ENCODE measurements at places on chromosomes 12 and 14.

DNA sequence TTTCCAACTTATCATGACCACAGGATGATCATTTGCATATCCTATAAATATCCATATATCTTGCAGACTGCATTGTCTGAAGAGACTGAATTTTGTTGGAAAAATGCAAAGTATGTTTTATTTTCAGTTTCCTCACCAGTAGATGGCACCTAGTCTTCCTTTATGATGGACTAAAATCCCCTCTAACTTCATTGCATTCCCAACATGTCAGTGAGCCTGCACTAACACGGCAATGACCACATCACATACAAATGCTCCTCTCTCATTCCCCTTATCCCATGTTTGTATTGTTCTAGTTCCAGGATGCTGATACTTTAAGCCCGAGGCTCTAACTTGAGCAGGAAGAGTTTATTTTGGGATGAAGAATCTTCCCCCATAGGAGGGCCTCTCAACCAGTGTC lies 24.7 kb upstream of the MYBPC1 start:
- DNase-seq = no peak

GRCh38 chr14:56202256-56202655 lies 84.0 kb downstream of the PELI2 start:
- no peak for DNase-seq

GRCh38 chr14:95361373-95362137 lies 41.8 kb upstream of the CLMN start:
- peak; percentile 46 for DNase-seq

DNA sequence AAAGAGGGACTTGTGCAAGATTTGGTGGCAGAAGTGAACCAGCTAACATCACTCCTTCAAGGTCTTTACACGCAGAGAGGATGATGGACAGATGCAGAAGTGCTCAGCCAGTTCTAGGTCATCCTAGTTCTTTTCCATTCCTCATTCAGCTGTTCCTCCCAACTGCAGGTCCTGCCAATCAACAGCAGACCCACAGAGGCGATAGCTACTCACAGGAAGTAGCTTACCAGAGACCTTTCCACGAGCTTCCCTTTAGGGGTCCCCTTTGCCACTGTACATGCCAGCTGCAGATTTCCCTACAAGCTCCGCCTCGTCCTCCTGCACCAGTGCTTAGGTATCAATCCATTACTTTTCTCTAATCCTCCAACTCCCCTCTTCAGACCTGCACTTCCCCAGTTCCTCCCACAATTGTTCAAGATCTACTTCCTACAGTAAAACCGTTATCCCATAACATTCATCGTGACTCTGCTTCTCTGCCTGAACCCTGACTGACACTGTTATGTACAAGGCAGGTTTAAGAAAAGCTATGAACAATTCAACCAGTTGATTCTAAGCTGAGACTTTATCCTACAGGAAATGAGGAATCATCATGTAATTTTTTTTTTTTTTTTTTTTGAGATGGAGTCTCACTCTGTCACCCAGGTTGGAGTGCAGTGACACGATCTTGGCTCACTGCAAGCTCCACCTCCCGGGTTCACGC lies 22.5 kb downstream of the RECQL start:
- DNase-seq = no peak

DNA sequence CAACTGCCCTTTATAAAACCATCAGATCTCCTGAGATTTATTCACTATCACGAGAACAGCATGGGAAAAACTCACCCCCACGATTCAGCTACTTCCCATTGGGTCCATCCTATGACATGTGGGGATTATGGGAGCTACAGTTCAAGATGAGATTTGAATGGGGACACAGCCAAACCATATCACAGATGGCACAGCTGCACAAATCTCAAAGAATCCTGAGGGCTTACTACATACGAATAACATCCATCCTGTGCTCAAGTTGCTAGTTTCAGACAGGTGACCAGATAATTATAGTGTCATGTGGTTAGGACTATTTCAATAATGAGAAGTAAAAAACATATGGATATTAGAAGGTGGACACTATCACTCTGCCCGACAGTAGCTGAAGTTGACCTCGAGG lies 211.2 kb downstream of the NUAK1 start:
- no peak for DNase-seq

GRCh38 chr12:81086342-81086741 lies 8.5 kb downstream of the ACSS3 start:
- DNase-seq = no peak

DNA sequence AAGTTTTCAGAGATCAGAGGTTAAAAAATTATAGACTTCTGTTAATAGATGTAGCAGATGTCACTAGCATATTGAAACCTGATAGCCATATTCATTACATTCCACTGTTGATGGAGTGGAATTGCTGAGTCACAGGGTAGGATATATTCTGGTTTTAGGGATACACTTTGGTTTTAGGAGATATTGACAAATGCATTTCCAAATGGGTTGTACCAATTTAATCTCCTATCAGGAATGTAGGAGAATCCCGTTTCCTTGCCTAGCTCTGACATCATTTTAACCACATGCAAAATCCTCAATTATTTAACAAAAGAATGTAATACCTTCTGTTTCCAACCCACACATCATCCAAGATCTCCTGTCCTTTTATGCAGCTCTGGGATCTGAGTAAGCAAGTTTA lies 30.7 kb upstream of the ESR2 start:
- no peak for DNase-seq

GRCh38 chr12:110687396-110688169 lies 1.3 kb downstream of the HVCN1 start:
- DNase-seq = no peak

DNA sequence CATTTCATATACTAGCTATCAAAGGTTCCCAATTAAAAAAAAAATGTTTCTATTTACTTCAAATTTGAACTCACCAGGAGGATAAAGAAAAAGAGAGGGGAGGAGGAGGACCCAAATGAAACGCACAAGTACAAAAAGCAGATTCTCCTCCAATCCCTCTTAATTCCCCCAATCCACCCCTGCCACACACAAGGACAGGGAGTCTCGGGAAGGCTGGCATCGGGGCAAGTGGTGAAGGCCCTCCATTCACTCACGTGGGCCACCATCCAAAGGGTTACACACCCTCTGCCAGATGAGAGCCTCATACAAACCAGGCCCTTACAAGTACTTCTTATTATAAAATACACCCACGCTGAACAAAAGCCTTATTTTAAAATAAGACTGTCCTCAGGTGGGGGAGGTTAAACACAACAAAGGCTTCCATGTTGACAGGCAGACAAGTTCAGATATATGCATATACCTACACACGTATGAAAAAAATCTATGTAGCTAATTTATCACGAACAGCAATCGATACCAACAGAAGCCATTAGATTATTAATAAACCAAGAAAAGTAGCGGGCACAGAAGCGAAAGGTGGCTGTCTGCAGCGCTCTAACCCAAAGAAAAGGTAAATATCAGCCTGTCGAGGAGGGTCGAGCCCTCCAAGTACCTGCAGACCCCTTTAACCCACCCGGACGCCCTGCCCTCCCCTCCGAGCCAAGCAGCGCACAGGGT lies 1.5 kb downstream of the ATP2B1 start:
- DNase-seq = no peak

GRCh38 chr14:102074415-102074964 lies 12.4 kb downstream of the HSP90AA1 start:
- DNase-seq = no peak

Data from H54 (cell line).